Kidney glomerular epithelial cell (primary cell): ENCODE measurements at places on chromosomes 3 and 15.

- peak; percentile 13 for DNase-seq
Observed at GRCh38 chr3:95048564-95048963, 985.7 kb downstream of the NSUN3 start.

- no peak for DNase-seq
Observed at GRCh38 chr15:85417276-85417675, 36.9 kb downstream of the AKAP13 start.

DNA sequence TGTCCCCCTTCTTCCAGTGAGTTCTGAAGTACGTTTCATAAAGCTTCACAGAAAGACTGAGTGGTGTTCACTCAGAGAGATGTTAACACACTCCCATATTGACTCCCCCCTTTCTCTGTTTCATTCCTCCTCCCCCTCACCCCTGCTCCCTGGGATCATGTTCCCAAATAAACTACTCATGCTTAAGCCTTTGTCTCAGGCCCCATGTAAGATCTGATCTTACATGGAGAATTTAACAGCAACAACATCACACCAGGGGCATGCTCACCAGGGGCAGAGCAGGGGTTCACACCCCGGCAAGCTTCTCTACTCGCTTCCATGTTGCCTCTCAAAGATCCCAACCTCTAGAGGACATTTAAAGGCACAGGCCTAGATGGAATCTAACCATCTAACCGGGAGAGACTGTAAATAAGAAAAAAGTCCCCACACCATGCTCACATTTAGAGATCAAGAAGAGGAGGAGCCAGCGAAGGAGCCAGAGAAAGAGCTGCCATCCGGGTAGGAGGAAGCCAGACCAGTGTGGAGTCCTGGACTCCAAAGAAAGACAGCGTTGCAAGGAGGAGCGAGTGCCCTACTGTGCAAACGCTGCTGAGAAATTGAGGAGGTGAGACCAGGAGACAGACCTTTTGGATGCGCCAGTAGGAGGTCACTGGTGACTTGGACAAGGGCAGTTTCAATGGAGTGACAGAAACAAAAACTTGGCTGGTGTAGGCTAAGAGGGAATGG lies 21.4 kb upstream of the SRP14 start:
- DNase-seq: no peak

DNA sequence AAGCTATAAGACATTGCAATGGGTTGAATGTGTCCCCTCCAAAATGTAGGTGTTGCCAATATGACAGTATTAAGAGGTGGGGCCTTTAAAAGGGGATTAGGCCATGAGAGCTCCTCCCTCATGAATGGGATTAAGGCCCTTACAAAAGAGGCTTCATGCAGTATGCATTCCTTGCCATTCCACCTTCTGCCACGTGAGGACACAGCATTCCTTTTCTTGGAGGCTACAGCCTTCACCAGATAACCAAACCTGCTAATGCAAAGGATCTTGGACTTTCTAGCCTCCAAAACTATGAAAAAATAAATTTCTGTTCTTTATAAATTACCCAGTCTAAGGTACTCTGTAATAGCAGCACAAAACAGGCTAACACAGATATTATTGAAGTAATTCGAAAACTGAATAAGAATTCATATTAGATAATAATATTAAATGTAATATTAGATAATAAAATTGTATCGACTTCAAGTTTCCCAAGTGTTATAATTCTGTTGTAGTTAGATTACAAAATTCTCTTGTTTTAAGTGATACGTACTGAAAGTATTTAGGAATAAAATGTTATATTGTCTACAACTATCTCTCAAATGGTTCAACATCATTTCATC lies 29.4 kb upstream of the ATP8B4 start:
- peak; percentile 60 for DNase-seq

- no peak for DNase-seq
Observed at GRCh38 chr3:16394639-16395038, 118.9 kb downstream of the RFTN1 start.

- no peak for DNase-seq
Observed at GRCh38 chr15:73934281-73934680, 8.0 kb downstream of the LOXL1 start.

GRCh38 chr15:73744293-73744692 lies 8.9 kb downstream of the INSYN1 start:
- DNase-seq: no peak

DNA sequence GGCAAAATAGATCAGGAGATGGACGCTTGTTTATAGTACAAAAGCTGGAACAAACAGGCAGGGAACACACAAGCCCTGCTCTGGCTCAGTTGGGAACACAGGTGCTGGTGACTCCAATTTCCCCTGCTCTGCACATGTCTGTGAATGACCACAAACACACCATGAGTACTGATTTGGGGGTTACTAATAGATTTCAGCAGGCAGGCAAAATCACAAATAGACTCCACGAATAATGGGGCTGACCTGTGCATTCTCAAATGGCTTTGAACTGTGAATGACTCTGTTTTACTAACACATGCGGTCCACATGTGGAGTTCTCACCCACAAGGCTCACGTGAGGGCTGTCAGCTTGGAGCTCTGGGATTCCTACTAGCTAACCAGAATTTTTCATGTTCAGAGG lies 3.9 kb downstream of the RTP3 start:
- no peak for DNase-seq

DNA sequence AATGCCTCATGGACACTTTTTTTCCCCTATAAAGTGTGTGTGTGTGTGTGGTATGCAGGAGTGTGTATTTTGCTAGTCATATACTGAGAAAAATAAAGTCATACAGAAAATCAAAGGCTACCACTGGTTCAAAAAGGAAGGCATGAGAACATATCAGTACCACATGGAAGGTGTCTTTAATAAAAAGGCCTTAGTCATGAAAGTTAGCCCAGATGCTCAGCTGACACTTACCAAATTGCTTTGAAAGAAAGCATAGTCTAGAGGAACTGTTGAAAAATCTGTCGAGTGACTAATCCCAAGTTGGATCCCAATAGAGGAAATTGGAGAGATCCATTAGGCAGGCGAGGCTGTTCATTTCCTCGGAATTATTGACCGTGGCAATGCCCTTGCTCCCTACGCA lies 432.9 kb upstream of the CFAP20DC start:
- no peak for DNase-seq

DNA sequence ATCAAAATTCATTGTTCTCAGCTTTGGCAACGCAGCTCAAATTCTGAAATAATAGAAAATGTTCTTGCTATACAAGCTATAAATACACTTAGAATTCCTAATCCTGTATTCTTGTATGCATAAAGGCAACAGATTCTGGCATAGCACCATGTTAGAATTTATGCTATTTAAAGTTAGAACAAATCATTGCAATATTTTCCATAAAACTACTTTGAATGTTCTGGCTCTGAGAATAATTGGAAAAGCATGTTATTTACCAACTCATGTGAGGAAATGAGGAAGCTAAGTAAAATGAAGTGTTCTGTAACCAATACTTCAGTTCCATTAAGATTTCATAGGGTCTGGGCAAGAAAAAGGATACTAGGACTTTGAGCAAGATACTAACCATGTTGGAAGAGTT lies 888.9 kb downstream of the SQOR start:
- no peak for DNase-seq

GRCh38 chr3:152159328-152159727 lies 109.4 kb upstream of the MBNL1 start:
- peak; percentile 26 for DNase-seq

DNA sequence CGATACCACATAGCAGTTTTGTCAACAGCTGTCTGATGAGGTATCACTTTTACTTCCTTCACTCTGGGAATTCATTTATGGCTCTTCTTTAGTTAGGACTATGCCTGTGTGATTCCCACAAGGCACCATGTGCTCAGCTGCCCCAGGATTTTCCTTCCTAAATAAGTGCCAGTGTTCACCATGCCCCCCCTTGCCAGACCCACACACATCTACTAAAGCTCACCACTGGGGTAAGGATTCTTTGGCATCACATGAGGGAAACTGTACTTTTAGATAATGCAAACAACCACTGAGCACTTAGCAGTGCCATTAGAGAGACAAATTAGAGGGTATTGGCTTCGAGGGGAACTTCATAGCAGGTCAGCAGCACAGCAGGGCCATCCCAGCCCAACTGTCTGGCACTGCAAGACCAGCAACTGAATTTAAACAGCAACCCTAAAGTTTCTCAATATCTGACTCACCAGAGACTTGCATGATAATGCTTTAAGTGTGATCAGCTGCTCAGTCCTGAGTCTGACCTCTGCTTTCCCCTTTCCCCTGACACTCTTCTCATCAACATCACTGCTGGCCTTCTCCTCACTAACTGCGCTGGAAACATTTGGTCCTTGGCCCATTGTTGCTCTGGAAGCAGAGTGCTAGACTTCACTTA lies 114.3 kb downstream of the STAC start:
- DNase-seq: no peak

- no peak for DNase-seq
Observed at GRCh38 chr3:188854772-188855149, 317.0 kb upstream of the TPRG1 start.

- DNase-seq: peak; percentile 22
Observed at GRCh38 chr3:138230525-138230924, 43.4 kb downstream of the ARMC8 start.

DNA sequence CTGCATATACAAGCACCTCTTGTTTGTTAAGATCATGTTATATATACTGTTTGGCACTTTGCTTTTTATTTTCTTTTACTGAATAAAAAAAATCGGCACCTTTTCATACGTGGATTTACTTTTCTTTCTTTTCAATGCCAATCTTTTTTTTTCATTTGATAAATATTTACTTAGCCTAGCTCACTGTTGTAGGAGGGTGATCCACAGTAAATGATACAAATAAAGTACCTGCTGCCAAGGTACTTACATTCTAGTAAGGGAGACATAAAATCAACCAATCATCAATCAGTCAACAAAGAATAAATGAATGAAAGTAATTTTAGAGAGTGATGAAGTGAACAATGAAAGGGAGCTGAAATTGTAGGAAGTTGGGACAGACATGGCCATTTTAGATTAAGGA lies 18.3 kb downstream of the GNB5 start:
- DNase-seq: no peak

DNA sequence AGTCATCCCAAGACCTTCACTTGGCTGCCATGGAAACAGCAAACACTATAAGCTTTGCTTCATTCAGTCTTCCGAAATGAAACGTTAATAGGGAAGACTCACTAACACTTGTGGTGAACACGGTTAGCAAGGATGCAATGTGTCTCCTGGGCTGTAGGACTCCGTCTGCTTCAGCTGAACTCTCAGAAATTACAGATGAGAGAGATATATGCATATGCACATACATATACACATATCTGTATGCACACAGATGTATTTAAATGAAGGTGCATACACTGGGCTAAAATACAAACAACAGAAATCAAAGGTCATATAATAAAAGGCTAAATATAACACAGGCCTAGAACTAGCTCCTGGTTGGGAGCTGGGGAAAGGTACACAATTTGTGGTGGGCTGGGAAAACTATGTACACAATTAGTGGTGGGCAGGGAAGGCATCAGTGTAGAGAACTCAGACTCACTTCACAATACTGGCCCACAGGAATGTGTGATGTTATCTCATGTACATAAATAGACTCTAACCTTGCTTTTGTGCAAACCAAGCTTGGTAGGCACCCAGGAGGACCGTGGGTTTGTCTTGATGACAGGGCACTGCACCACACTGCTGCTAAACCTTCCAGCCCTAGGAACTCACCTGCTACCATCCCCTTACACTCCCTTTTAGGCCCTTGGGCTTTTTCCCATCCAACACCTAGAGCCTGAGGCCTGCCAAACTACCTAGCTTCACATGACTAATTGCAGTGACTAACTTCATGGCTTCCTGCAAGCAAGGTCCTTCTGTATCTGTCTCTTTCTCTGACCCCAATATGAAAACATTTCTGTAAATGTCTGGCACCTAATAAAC lies 873.1 kb downstream of the NSUN3 start:
- no peak for DNase-seq

GRCh38 chr3:159887911-159888310 lies 100.7 kb upstream of the IL12A start:
- no peak for DNase-seq

DNA sequence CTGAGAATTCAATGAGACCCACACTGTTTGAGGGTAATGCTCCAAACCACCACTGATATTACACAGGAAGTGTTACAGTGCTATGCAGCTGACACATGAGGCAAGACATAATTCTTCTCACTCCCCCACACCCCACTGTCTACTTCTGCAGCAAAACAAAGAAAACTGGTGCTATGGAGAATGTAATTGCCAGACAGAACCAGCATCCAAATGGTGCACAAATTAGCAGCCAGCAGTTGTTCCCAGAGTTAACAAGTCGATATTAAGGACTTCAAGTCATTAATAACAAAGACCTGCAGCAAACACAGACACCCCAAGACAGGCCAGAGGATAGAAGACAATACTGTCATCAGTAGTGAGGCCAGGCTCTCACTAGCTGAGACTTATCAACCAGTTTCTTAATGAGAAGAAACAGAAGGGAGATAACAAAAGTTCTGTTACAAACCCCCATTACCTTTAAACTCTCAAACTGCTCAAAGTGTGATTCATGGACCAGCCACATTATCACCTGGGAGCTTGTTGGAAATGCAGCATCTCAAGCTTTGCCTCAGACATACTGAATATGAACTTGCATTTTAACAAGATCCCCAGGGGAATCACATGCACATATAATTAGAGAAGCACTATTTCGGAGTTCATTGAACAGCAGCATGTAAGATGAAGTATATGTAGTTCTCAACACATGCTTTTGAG lies 58.7 kb upstream of the FNDC3B start:
- DNase-seq: peak; percentile 54

DNA sequence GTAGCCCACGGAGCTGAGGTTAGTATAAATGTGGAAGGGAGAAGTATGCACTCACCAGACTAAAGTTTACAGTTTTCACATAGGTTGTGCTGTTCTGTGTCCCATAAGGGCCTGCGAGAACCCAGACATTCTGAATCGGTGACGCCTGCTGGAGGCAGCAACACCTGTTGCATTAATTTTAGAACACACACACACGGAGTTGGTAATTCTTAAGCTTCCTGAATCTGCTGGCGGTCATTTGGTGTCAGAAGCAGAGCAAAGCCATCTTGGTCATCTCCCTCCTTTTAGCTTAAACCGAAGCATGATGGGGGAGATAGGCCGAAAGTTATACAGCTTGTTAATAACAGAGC lies 41.1 kb upstream of the AP3B2 start:
- DNase-seq: no peak

GRCh38 chr3:183181606-183182005 lies 19.1 kb upstream of the LAMP3 start:
- DNase-seq: no peak

GRCh38 chr3:182710557-182711157 lies 82.6 kb upstream of the ATP11B start:
- peak; percentile 36 for DNase-seq
